ENCODE measurements at places on chromosomes 11 and 22. TPM values are rescaled to one million over a fixed set of nuclear protein-coding genes. Genes with fewer than 3 reads are reported as not detected.

JHY gene
- total RNA-seq, result 8.6 TPM

SLC22A8 gene
- not detected for total RNA-seq

BATF2 gene
- not detected for total RNA-seq

ABTB2 gene
- total RNA-seq, result 0.89 TPM

MISFA gene
- 3.0 TPM for total RNA-seq

MS4A1 gene
- total RNA-seq, result not detected

APOC3 gene
- total RNA-seq, result not detected

TRIM64 gene
- total RNA-seq, result not detected

SLC37A2 gene
- total RNA-seq, result 0.37 TPM

RFPL2 gene
- not detected for total RNA-seq

PHOX2A gene
- not detected for total RNA-seq

- H3K27me3 ChIP-seq, result peaks cover 21% of the 10 kb centered on the region
- no peak for DNase-seq
- peaks cover 11% of the 10 kb centered on the region for H3K4me1 ChIP-seq
Observed at GRCh38 chr11:65781152-65781961, 581 bp upstream of the AP5B1 start.

- no peak overlapping the region for H3K4me3 ChIP-seq
- DNase-seq, result no peak
- H3K27me3 ChIP-seq, result no peaks in the 10 kb centered on the region
Observed at GRCh38 chr22:48432781-48433518, 1394.7 kb downstream of the BRD1 start.

DNA sequence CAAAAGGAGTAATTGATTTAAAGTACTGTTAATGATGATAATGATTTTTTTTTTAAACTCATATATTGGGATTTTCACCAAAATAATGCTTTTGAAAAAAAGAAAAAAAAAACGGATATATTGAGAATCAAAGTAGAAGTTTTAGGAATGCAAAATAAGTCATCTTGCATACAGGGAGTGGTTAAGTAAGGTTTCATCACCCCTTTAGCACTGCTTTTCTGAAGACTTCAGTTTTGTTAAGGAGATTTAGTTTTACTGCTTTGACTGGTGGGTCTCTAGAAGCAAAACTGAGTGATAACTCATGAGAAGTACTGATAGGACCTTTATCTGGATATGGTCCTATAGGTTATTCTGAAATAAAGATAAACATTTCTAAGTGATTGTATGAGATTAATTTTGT is 43.9 kb downstream of the RRM1 start:
- no peak for DNase-seq
- H3K27ac ChIP-seq, result no peak overlapping the region
- H3K36me3 ChIP-seq, result peaks cover 46% of the 10 kb centered on the region

DNA sequence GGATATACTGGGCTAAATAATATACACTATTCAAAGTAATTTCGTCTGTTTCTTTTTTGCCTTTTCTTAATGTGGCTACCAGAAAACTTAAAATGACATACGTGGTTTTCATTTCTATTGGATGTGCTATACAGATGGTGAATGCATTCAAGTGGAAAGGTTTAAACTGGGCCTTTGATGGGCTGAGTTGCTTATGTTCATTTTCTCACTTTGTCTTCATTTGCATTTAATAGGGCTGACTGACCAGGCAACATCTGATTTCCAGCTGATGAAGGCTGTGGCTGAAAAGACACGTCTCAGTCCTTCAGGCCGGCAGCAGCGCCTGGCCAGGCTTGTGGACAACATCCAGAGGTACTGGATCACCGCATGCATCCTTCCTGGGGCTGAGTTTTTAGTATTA is 27.9 kb downstream of the PIWIL4 start:
- no peak for DNase-seq
- peaks cover 12% of the 10 kb centered on the region for H3K27me3 ChIP-seq
- H3K36me3 ChIP-seq, result peaks cover 4% of the 10 kb centered on the region
- no peak overlapping the region for H3K4me3 ChIP-seq
- H3K4me1 ChIP-seq, result no peaks in the 10 kb centered on the region

DNA sequence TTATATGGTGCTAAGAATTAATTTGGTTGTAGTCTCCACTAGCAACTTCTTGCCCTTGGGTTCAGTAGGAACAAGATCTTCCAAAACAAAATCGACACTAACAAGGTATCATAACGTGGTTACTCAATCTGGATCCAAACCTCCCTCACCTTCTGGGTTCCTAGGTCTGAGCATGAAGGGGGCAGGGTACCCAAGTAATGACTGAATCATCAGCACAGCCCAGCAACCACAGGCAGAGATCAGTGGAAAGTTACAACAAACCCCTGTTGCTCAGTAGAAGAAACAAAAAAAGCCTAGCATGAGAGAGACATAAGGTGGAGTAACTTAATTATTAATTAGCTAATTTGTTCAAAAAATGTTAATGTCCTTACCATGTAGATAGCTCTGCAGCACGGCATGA is 221.4 kb downstream of the BLID start:
- H3K4me3 ChIP-seq, result no peak overlapping the region
- no peaks in the 10 kb centered on the region for H3K27me3 ChIP-seq
- peaks cover 51% of the 10 kb centered on the region for H3K4me1 ChIP-seq
- no peak overlapping the region for H3K27ac ChIP-seq
- no peaks in the 10 kb centered on the region for H3K36me3 ChIP-seq

- no peaks in the 10 kb centered on the region for H3K27me3 ChIP-seq
- no peaks in the 10 kb centered on the region for H3K36me3 ChIP-seq
- H3K4me1 ChIP-seq, result peaks cover 5% of the 10 kb centered on the region
- no peak overlapping the region for H3K27ac ChIP-seq
Observed at GRCh38 chr11:6431861-6432260, 8.9 kb downstream of the HPX start.

DNA sequence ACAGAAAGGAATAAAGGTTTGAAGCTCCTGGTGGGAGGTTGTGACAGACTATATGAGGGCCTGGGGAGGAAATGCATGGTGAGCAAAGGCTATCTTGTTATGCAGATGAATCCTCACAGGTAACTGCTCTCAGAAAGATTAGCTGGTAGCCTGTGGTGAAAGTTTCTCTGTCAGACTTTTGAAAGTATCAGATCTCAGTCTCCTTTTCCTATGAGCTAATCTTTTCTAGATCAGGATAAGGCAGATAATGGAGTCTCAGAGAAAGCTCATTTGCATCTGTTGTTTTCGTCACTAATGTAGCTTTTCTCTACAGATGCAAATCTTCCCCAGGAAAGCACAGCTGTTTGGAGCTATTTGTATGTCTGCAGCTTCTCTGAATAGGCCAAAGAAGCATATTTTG is 21.0 kb upstream of the OR6X1 start:
- peaks cover 4% of the 10 kb centered on the region for H3K27me3 ChIP-seq
- no peaks in the 10 kb centered on the region for H3K36me3 ChIP-seq
- no peak overlapping the region for H3K4me3 ChIP-seq
- no peaks in the 10 kb centered on the region for H3K4me1 ChIP-seq
- H3K27ac ChIP-seq, result no peak overlapping the region

DNA sequence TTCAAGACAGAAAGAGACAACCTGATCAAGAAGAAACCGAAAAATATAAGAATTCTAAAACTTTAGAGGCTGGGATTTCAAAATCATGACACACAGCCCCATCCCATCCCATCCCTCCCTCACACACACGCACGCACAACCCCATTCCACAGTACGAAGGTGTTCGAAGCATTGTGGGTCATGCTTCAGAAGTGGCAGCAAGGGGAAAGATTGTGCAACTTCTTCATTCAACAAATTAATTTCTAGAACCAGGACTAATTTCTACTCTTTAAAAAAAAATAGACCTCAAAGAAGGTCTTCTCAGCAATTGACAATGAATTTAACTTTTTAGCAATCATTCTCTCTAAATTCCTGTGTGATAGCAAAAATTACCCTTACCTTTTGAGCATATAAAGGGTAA is 867 bp downstream of the SPA17 start:
- no peaks in the 10 kb centered on the region for H3K36me3 ChIP-seq
- no peaks in the 10 kb centered on the region for H3K27me3 ChIP-seq
- DNase-seq, result no peak
- H3K4me1 ChIP-seq, result peaks cover 12% of the 10 kb centered on the region
- H3K4me3 ChIP-seq, result peak overlapping the region; percentile 93
- H3K27ac ChIP-seq, result peak overlapping the region; percentile 98

DNA sequence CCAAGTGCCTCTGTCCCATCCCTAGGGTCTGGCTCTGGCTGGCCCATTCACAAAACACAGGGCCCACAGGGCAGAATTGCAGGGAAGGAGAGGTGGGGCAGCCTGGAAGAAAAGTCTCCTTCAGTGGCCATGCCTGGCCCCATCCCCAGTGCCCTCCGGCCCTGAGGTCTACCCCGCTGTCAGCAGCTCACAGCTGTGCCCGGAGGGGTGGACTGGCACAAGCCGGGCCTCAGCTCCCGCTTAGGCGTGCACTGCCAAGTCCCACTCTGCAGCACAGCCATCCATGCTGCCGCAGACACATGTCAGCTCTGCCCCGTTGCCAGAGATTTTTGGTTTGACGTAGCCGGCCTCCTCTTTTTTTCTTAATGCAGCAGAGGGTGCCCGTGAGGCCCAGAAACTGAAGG is 3.9 kb upstream of the SCN2B start:
- no peak overlapping the region for H3K27ac ChIP-seq
- H3K4me3 ChIP-seq, result no peak overlapping the region
- H3K4me1 ChIP-seq, result peaks cover 1% of the 10 kb centered on the region
- H3K36me3 ChIP-seq, result no peaks in the 10 kb centered on the region

DNA sequence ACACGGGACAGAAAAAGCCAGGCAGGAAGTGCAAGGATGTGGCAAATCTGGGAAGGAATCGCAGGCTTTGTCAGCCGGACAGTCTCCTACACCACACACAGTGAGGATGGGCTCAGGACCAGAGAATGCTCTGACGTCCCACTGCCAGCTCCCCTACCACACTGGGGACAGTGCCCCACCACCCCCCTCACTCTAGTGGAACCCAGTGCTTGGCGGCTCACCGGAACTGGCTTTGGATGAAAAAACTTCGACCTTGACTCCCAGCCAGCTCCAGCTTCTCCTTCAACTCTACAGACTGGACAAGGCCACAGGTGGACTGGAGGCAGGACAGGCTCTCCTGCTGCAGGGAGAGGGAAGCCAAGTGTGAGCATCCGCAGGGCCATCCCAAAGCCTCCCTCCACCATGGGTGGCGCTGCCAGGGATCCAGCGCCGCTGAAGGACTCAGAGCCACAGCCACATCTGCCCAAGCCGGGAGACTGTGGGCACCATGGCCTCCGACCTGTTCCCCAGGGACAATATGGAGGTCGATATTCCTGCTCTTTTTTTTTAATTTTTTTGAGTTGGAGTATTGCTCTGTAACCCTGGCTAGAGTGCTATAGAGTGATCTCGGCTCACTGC is 24.0 kb downstream of the SERHL2 start:
- peaks cover 7% of the 10 kb centered on the region for H3K36me3 ChIP-seq
- H3K4me1 ChIP-seq, result peaks cover 10% of the 10 kb centered on the region
- no peak overlapping the region for H3K4me3 ChIP-seq

- no peak for DNase-seq
- H3K4me1 ChIP-seq, result peaks cover 14% of the 10 kb centered on the region
- peak overlapping the region; percentile 87 for H3K27ac ChIP-seq
- H3K4me3 ChIP-seq, result no peak overlapping the region
- no peaks in the 10 kb centered on the region for H3K27me3 ChIP-seq
Observed at GRCh38 chr22:23888615-23889401, 5.4 kb upstream of the MIF start.

DNA sequence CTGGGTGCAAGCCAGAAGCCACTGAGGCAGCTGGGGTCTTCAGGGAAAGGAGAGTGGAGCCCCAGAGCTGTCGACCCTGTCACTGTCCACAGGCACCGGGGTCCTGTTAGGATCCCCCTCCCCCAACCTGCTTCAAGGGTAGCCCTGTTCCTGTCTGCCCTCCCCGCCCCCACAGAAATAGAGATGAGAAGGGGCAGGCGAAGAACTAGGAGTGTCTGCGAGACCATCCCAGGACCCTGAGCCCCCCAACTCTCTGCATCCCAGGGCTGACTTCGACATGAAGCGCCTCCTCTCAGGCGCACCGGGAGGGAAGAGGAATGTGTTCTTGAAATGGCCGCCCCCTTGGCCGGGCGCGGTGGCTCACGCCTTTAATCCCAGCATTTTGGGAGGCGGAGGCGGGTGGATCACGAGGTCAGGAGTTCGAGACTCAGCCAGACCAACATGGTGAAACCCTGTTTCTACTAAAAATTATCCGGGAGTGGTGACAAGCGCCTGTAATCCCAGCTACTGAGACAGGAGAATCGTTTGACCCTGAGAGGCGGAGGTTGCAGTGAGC is 607 bp upstream of the ZNF70 start:
- DNase-seq, result no peak
- peak overlapping the region; percentile 75 for H3K4me3 ChIP-seq
- H3K27me3 ChIP-seq, result no peaks in the 10 kb centered on the region
- peaks cover 15% of the 10 kb centered on the region for H3K4me1 ChIP-seq
- H3K36me3 ChIP-seq, result no peaks in the 10 kb centered on the region

GRCh38 chr11:12680246-12680939 is 6.2 kb downstream of the TEAD1 start:
- H3K27me3 ChIP-seq, result no peaks in the 10 kb centered on the region
- peaks cover 6% of the 10 kb centered on the region for H3K36me3 ChIP-seq
- peak overlapping the region; percentile 71 for H3K4me3 ChIP-seq
- DNase-seq, result peak; percentile 89
- peaks cover 87% of the 10 kb centered on the region for H3K4me1 ChIP-seq
- H3K27ac ChIP-seq, result peak overlapping the region; percentile 96

DNA sequence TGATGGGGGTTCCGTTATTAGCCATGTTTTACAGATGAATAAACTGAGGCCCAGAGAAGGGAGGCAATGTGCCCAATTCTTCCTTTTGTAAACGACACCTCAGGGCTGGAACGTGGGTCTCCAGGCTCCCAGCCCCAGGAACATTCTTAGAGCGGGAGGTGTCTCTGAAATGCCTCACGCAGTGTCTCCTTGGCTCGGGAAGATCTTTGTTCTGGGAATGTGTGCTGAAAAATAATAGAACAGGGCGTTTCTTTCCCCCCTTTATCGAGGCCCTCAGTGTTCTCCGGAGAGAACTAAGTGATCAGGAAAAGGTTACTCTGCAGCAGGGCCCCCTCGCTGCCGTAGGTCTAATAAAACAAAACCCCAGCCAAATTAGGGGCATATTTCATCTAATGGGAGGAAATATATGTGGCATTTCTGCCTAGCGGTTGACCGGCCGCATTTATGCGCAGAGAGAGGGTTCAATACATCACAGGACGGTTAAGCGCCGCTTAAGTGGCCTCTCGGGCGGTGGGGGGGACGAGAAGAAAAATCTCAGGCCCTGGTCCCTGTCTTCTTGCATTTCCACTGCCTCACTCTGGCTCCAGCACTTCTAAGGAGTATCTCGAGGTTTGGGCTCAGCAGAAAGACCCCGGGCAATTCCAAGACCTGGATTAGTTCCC is 564.3 kb downstream of the MN1 start:
- no peak for DNase-seq
- no peaks in the 10 kb centered on the region for H3K27me3 ChIP-seq
- no peak overlapping the region for H3K4me3 ChIP-seq

GRCh38 chr11:12211331-12212065 is 101.1 kb downstream of the MICAL2 start:
- no peaks in the 10 kb centered on the region for H3K27me3 ChIP-seq
- peaks cover 2% of the 10 kb centered on the region for H3K36me3 ChIP-seq
- no peak for DNase-seq
- H3K4me3 ChIP-seq, result no peak overlapping the region

All from osteocyte (in vitro differentiated cells).